Central memory CD8-positive, alpha-beta T cell (primary cell): ENCODE measurements at places on chromosomes 1 and 21.

GRCh38 chr1:180175291-180175690 is 20.6 kb downstream of the QSOX1 start:
- DNase-seq, result no peak

DNA sequence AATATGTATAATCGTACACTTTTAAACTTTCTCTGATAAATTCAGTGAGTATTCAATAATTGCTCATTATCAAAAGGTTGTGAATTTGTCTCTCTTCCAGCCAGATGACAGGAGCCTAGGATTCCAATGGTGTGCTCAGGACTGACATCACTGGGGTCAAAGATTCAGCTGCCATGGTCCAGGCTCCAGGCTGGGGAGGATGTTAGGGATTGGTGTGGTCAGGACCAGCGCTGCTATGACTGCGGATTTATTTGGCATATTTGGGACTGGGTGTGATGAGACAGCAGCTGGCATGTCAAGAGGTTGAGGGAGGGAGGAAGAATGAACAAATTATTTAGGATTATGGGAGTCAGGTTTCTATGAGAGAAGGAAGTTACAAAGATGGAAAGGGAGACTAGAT is 48.2 kb upstream of the ABCA4 start:
- no peak for DNase-seq

DNA sequence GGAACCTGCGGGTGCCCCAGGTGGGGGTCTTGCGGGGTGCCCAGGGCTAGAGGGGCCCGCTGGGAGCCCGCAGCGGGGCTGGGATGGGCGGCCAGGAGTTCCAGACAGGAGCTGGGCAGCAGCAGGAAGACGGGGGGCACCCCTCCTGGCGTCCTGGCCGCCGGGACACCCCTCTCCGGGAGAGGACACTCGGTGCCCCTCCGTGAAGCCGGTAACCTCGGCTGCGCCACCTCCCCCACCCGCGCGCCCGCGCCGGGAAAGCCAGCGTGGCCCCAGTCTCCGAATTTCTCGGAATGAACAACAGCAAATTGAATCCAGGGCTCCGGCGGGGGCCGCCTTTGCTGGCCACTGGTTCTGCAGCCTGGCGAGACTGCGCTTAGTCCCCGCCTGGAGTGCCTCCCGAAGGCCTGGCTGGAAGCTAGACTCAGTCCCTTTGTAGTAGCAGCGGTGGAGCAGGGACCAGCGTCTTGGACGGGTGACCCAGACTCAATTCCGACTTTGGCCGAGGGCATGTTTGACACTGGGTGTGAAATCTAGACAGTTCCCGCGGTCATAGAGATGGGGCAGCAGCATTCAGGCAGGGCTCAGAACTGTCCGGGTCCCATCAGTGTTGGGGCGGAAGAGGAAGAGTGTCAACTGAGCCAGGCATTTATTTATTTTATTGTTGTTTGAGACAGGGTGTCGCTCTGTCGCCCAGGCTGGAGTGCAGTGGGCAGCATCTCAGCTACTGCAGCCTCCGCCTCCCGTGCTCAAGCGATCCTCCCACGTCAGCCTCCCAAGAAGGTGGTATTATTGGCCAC is 773 bp downstream of the IFNGR2 start:
- no peak for DNase-seq

GRCh38 chr1:209674957-209675564 is at the start of gene G0S2:
G0S2 (plus strand) TSS chr1:209675412; CDS start chr1:209675685, 273 bp downstream.
- DNase-seq, result no peak
